Dermis blood vessel endothelial cell (primary cell): ENCODE measurements at places on chromosomes 2 and 18. TPM values are rescaled to one million over a fixed set of nuclear protein-coding genes. Genes with fewer than 3 reads are reported as not detected.

SOX11 gene
- not detected in 2 replicates for total RNA-seq

- DNase-seq = no peak
Measured at GRCh38 chr18:48814490-48815178, 136.1 kb downstream of the SMAD7 start.

- DNase-seq = no peak
Measured at GRCh38 chr2:165863810-165864261, 69.8 kb upstream of the GALNT3 start.

LYPD6B gene
- not detected in 2 replicates for total RNA-seq

TNFRSF11A gene
- 30.3 and 41.7 TPM in 2 replicates for total RNA-seq

DNA sequence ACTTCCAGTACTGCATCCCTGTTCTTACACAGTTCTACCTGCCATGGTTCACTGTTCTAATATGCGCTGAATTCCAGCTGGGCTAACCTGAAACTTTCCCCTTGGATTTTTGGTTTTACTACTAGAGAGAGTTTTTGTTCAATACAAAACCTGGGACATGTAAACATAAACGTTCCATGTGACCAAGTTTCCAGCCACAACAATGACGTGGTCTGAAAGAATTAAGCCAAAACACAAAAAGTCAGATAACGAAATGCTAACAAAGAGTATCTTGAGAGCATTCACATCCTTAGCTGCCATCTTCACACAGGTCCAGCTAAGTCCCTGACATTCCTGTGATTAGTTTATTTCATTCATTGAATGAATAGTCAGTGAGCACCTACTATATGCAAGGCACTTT is 467.0 kb upstream of the PKDCC start:
- no peak for DNase-seq

DNA sequence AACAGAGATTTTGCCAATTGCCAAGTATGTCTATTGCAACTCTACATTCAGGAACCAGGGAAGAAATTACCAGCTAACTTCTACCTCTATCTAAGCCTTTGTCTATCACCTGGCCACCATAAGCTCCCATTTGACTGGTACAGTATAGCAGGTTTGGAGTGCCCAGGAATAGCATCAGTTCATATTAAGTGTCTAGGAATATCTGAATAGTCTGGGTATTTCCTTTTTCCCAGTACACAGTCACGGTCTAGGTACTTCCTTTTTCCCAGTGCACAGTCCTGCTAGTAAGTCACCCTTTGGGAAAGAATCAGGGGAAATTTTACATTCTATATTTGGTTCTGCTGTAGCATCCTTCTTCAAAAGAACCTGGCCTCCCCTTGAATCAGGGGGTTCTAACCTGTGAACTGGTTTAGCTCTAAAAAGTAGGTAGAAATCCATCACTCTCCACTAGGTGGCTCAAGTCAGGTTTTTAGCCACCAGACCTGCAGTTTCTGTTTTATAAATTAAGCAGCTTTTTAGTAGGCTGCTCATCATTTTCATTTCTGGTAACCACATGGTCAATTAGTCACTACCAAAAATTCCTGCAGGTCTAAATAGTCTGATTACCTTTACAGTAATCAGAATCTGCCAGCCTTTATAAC is 49.3 kb upstream of the DNAJC10 start:
- DNase-seq = peak; percentile 55

KCNG2 gene
- total RNA-seq = 0.51 and 0.93 TPM in 2 replicates

DNA sequence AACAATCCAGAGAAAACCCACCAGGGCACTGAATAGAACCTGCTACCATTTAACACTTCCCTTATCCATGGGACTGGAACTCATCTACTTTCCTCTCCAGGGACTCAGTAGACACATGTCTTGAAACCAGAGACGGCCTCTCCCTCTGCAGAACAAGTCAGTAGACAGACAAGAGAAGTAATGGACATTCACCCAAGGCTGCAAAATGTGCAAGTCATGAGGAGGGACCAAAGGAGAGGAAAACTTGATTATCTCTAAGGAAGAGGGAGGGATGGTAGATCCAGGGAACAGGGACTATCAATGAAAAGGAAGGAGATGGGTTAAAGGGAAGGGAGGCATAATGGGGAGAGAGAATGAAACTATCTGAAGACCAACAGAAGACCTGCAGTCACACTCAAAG is 5.3 kb upstream of the TTC39C start:
- DNase-seq = no peak

MC5R gene
- not detected in 2 replicates for total RNA-seq

- DNase-seq = no peak
Measured at GRCh38 chr2:119319593-119319992, 47.0 kb downstream of the C2orf76 start.

- no peak for DNase-seq
Measured at GRCh38 chr18:23479829-23480505, 23.3 kb upstream of the RMC1 start.

ACMSD gene
- 0.09 and 0.34 TPM in 2 replicates for total RNA-seq

CCBE1 gene
- 0.14 and 0.68 TPM in 2 replicates for total RNA-seq

DNA sequence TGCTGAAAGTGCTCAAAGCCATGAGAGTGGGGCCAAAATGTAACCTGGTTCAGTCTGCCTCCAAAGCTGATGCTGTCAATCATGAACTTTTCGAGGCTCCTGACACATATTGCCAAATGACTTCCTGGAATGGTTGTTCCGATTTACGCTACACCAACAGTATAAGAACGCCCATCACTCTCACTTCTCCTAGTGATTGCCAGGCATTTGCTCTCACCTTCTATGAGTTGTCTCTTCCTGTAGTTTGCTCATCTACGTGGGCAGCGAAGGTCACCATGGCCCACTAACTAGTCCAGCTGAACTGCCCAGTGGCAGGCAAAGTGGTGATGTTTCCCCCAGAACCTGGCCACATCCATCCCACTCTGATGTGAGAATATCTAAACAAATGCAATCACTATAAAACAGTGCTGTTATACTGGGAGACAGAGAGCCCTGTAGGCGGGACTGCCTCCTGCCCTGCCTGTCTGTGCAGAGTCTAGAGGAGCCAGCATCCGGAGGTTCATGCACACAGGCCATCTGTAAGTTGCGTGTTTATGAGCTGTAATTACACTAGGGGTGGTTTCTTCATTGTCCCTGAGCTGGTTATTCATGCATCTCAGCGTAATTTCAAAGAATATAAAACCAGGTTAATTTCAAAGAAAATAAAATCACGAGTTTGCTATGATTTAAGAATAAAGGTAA is 8.8 kb upstream of the CABLES1 start:
- no peak for DNase-seq

- peak; percentile 68 for DNase-seq
Measured at GRCh38 chr2:70094978-70095719, 7.9 kb downstream of the PCBP1 start.

DNA sequence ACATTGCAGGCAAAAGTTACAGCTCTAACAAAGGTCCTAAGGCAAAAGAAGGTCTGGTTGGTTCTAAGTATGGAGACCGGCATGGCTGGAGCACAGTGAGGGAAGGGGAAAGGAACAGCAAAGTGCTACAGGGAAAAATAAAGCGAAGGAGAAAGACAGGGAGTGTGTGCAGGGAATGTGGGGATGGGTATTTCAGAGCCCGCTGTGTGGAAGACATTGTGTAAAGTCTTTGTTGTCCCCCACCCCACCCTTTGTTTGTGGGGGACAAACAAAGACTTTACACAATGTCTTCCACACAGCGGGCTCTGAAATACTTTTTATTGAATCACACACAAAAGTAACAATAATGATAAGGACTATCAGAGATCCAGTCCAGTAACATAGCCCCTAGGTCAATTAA is 28.9 kb upstream of the C2orf15 start:
- no peak for DNase-seq

DNA sequence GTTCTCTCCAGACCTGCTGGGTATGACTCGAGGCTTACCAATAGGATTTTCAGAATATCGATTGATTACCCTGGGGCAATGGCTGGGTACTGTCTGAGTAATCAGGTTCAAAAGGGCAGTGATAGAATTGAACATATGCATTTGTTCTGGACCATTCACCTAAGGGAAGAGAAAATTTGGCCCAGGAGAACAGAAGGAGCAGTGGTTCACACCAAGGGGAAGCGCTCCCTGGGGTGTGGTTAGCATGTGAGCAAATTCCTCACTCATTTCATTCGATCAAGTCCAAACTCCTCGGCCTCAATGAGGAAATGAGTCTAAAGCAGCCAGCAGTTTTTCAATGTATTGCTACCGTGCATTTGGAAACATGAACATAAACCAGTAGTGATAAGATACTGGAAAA is 55.6 kb downstream of the CYP26B1 start:
- DNase-seq = no peak

LAMA1 gene
- 0.05 and 1.2 TPM in 2 replicates for total RNA-seq

GRCh38 chr2:64697297-64698176 is 43.8 kb upstream of the SERTAD2 start:
- no peak for DNase-seq

ADRA2B gene
- total RNA-seq = 0.05 and 0.17 TPM in 2 replicates

GRCh38 chr2:145860083-145860482 is 1340.2 kb upstream of the ZEB2 start:
- DNase-seq = no peak

GRCh38 chr2:88874063-88874657 is 182.7 kb downstream of the RPIA start:
- peak; percentile 84 for DNase-seq

DNA sequence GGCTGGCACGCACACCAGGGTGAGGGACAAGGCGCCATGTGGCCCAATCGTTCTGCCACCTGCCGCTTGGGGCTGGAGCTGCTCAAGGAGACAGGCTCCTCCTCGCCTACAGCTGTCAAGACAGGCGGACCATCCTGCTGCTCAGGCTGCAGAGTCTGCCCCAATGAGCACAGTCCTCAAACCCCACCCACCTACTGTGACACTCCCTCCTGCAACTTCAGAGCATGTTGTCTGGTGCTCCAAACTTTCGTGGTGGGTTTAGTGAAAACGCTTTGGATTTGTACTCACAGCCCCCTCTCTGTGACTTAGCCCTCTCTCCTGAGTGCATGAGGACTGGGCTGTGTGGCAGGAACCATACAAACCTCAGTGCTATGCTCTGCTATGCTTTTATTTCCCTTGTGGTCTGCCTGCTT is 23.2 kb upstream of the SLC35F6 start:
- no peak for DNase-seq

DNA sequence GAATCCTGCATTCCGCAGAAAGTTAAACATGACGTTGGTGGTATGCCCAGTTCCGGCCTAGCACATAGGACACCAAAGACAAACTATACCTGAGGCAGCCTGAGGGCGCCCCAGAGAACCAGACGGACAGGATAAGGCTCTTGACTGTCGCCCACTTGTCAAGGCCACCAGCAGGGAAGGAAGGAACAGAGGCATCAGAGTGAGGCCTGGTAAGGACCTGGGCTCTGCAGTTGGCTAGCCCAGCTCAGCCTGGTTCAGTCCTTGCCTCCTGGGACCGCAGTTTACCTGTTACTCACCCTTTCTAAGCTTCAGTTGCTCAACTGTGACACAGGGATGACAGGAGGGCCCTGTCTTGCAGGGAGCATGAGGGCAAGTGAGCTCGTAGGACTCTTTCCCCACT is 82.1 kb downstream of the ACTR2 start:
- no peak for DNase-seq

DNA sequence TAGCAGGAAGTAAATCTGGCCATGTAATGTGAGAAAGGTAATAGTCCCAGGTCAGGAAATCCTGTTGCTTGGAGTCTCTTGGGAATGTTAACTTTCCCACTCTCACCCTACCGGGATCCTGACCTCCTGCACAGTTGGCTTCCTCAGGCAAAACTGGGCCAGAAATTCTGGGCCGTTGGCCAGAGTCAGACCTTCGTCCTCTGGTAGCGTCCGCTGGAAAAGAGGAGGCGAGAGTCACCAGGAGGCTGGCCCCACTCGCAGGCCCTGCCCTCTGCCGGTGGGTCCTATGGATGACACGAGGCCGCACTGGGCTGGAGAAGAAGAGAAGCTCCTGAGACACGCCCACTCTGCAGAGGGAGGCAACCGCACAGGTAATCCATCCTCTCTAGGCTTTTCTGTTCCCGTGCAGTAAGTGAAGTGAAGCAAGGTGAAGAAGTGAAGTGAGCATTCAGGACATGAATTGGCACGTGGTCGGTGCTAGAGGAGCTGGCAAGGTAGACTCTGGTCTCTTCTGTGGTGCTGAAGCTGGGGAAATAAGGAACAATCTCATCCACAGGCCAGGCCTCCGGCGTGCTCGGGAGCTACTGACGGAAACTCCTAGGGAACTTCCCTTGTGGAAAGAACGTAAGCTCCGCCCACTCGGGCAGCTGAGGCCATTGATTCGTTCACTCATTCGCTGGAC is 182.7 kb upstream of the GLI2 start:
- peak; percentile 99 for DNase-seq

- no peak for DNase-seq
Measured at GRCh38 chr18:48129621-48130082, 199.2 kb upstream of the SMAD2 start.

NEU2 gene
- not detected in 2 replicates for total RNA-seq

DNA sequence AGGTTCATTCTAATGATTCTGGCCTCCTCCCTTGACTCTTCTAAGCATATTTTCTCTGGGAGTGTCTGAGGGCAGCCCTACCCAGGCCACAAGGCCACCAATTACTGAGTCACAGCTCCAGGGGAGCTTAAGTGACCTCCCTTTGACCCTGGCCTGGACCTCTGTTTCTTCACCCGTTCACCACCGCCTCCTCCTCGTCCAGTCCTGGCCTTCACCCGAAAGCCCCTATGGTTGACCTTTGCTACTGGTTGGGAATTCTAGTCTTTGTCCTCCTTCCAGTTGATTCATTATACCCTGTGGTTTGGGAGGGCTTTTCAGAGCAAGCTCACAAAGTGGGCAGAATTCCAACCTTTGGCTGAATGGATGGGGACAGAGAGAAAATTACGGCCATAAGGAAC is 72.6 kb downstream of the NRP2 start:
- DNase-seq = no peak

DNA sequence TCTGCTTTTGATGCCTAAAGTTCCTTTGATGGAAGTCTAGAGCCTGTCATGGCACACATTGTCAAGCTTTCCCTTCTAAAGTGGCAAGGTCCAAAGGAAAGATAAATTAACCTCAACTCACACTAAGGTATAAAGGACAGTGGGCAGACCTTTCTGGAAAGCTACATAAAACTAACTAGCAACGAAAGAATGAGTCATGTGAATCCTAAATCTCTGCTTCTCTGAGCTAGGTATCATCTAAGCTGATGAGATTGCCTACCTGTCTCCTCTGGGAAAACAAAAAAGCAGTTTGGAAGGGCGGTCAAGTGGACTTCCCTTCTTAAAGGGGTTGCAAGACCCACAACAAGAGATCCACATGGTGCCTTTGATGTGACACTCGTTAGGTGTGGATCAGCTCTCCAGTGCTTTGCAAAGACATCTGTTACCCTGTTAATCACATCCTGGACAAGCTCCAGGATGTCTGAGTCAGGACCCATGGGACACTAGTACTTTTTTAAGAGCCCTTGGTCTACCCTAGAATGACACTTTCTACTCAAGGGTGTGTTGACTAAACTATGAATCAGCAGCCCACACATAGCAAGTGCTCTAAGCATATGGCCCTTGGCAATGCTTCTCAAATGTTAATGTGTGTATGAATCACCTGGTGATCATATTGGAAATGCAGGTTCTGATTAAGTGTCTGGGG is 173.5 kb downstream of the ALK start:
- DNase-seq = no peak

CCNYL1 gene
- 30.3 and 53.9 TPM in 2 replicates for total RNA-seq

GPR35 gene
- 0.33 and 0.85 TPM in 2 replicates for total RNA-seq
